ENCODE measurements at places on chromosomes 5 and 9.

- no peak for DNase-seq
Measured at GRCh38 chr5:68331192-68332079, 115.9 kb downstream of the PIK3R1 start.

DNA sequence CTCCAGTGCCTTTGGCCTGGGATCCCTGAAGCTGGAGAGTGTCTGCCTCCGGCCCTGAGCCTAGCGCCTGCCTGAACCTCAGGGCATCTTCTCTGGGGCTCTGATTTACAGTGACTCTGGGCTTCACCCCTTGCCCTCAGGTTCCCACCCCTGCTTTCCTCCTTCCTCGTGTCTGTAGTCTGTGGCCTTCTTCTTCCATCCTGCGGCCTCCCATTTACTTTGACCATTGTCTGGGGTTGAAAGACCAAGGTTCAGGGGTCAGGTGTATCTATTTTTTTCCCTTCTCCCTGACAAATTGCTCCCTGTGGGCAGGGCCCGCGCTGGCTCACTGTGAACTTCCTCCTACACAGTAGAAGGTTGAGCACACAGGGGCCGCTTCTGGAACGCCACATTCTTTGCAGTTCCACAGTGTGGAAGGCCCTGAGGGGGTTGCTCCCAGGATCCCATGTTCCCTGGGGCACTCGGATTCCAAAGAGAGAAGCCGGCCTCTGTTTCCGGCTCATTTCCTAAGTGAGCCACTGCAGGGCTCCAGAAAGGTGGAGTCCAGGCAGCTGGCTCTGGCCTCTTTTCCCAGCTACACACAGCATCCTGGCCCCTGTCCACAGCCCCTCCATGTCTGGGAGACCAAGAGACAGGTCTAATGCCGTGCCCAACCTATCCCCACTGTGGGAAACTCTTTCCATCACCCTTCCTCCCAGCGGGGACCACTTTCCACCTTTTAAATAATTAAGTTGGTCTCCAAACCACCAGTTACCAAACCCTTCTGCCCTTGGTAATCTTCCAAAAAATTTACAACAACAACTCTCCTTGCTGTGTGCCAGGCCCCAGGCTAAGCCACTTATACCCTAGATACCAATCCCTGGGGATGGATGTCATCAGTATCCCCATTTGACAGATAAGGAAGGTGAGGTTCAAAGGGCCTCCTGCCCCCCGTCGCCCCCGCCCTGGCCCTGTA, 140.3 kb upstream of the IER5L start:
- DNase-seq, result no peak

- DNase-seq, result no peak
Measured at GRCh38 chr5:56302027-56302426, 68.9 kb upstream of the ANKRD55 start.

- no peak for DNase-seq
Measured at GRCh38 chr9:36895744-36896260, 138.3 kb downstream of the PAX5 start.

DNA sequence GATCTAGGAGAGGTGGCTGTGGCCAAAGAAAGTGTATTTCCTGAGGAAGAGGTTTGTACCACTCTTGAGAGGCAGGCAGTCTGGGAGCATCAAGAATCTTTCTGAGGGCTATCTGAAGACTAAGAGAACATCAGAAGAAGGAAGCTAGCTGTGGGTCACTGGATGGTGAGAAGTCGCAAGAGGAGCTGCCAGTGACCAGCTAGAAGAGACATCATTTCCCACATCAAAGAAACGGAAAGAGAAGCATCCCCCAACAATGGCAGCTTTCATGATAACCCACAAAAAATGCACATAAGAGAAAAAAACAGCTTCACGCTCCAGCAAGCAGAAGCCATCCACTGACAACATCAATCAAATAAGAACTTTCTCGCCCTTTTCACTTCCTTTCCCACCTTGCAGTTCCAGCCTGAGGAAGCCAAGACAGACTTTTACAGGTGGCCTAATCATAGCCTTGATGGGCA, 25.0 kb upstream of the CEP78 start:
- DNase-seq, result no peak

All from stimulated activated CD4-positive, alpha-beta T cell treated with anti-CD3 and anti-CD28 coated beads, Interleukin-1b, Interleukin-23, amount 100 ng/mL, for 1 hour (primary cell).